Adrenal gland (tissue), 19 donors: ENCODE measurements at places on chromosomes 1 and 21. TPM values are rescaled to one million over a fixed set of nuclear protein-coding genes. Genes with fewer than 3 reads are reported as not detected.
A peak's percentile ranks its signal among the peaks of the same experiment; 100 is the strongest.

DNA sequence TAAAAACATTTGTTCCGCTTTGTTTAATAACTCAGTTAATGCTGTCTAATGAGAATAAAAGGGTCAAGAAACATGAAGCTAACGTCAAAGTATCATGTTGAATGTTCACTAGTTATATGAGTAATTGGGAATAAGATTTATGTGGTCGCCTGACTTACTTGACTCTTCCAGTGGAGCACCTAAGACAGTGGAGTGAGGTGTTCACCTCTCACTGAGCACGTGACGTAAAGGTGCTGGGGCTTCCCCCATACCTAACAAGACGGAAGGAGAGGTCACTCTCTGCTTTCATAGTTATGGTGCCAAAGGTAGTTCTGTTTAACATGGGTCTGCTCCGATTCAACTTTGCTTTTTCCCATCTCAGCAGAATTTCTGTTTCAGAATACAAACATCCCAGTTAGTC, 686 bp downstream of the KMO start:
- DNase-seq, result no peak
- H3K4me1 ChIP-seq, result no peaks in the 10 kb centered on the region
- no peaks in the 10 kb centered on the region for H3K36me3 ChIP-seq
- no peaks in the 10 kb centered on the region for H3K27me3 ChIP-seq

TNFRSF14 gene
- 120 TPM for total RNA-seq

DNA sequence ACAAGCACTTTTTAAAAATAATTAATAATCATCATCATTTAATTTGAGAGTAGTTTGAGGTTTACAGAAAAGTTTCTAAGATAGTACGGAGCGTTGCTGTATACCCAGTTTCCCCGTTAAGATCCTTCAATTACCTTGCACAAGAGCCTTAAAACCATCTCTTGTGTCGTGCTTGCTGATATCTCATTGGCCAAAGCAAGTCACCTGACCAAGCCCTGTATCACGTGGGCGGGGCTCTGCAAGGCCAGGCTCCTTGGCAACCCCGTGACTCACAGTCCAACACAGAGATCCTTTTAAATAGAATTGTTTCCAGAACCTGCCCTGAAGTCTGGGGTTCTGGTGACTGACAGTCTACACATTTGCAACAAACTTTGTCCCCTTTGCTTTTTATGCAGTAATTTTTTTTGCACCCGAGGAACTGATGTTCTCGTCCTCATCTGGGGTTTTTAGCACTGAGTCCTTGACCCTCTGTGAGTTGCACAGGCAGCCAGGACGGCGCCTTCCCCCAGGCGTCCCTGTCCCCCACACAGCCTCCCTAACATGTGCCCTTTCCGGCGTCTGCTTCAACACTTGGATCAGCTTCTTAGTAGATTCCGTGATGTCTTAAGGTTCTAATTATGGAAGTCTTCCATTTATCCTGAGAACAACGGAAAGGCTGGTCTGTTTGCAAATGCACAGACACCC, 183.3 kb upstream of the TMEM51 start:
- DNase-seq, result peak; percentile 98
- H3K4me1 ChIP-seq, result peaks cover 49% of the 10 kb centered on the region
- no peak overlapping the region for H3K4me3 ChIP-seq
- H3K36me3 ChIP-seq, result no peaks in the 10 kb centered on the region

DNA sequence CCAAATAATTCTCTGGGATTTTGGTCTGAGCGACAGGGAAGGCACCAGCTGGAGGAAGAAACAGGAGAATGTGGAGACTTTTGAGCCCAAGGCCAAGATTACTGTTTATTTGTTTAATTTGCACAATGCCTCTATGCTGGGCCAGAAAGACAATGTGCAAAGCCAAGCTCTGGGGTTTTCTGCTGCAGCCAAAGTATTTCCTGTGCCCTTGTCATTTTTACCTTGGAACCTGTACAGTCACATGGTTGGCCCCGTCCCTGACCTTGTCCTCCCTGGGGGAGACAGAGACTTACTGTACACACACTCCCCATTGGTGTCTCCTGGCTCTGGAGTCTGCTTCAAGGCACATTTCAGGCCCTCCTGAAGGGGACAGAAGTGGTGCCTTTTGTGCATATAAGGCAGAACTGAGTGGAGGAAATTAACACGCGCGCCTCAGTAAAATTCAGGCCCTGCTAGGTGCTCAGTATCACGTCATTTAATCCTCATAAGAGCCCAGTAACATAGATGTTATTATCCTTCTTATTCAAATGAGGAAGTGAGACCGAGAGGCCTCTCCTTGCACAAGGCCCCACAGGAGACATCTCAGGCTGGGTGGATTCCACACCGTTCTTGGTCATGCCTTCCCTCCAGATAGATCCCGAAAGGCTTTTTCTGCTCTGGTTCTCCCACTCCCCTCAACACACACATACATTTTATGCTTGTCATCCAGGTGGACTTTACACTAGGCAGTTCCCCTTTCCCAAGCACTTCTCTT, 21.1 kb downstream of the C1orf115 start:
- H3K27ac ChIP-seq, result no peak overlapping the region
- no peak overlapping the region for H3K4me3 ChIP-seq
- no peaks in the 10 kb centered on the region for H3K4me1 ChIP-seq
- DNase-seq, result no peak
- H3K36me3 ChIP-seq, result no peaks in the 10 kb centered on the region

- H3K4me1 ChIP-seq, result no peaks in the 10 kb centered on the region
- H3K36me3 ChIP-seq, result no peaks in the 10 kb centered on the region
- no peak overlapping the region for H3K27ac ChIP-seq
- no peaks in the 10 kb centered on the region for H3K27me3 ChIP-seq
- DNase-seq, result no peak
Observed at GRCh38 chr1:98898940-98899339, 105.7 kb downstream of the PLPPR5 start.

DNA sequence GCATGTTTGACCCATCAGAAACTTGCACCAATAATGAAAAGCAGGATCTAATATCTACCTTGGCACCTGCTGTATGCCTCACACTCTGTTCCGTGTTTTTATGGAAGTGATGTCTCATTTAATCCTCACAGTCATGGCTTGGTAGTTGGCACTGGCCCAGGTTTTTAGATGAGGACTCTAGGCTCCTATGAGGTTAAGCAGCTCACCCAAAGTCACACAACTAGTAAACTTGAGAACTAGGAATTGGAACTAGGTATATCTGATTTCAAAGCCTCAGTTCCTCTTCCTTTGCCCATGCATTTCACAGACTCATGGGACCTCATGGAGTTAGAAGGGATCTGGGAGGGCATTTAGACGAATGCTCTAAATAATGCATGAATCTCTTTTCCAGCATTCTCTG, 21.3 kb upstream of the TARBP1 start:
- no peak overlapping the region for H3K4me3 ChIP-seq
- peaks cover 10% of the 10 kb centered on the region for H3K4me1 ChIP-seq

- no peaks in the 10 kb centered on the region for H3K4me1 ChIP-seq
- no peaks in the 10 kb centered on the region for H3K27me3 ChIP-seq
- H3K36me3 ChIP-seq, result no peaks in the 10 kb centered on the region
- no peak overlapping the region for H3K27ac ChIP-seq
- no peak for DNase-seq
- H3K4me3 ChIP-seq, result no peak overlapping the region
Observed at GRCh38 chr1:108732398-108732797, 14.1 kb upstream of the STXBP3 start.

FPGT gene
- 16.1 TPM for total RNA-seq

CD1E gene
- total RNA-seq, result not detected

- no peaks in the 10 kb centered on the region for H3K27me3 ChIP-seq
- H3K4me3 ChIP-seq, result no peak overlapping the region
- peaks cover 6% of the 10 kb centered on the region for H3K4me1 ChIP-seq
- H3K36me3 ChIP-seq, result no peaks in the 10 kb centered on the region
Observed at GRCh38 chr1:204645251-204645650, 40.3 kb downstream of the LRRN2 start.

DNA sequence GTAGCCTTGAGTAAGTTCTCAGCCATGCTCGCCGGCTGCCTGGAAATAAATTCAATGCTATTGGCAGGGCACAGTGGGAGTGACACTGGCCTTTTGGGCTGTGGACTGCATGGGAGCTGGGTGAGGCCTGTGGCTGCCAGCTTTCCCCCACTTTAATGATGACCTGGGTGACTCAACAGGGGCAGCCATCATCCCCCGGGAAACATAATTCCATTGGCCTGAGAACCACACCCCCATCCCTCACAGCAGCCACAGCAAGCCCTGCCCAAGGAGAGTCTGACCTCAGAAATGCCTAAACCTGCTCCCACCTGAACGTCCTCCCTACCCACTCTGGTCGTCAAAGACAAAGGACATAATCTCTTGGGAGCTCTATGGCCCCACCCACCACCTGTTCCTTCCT, 384.0 kb downstream of the LTN1 start:
- no peak for DNase-seq
- no peak overlapping the region for H3K27ac ChIP-seq
- H3K27me3 ChIP-seq, result no peaks in the 10 kb centered on the region
- no peaks in the 10 kb centered on the region for H3K36me3 ChIP-seq
- no peaks in the 10 kb centered on the region for H3K4me1 ChIP-seq
- no peak overlapping the region for H3K4me3 ChIP-seq

GRCh38 chr1:36258960-36259344, 34.7 kb downstream of the THRAP3 start:
- H3K4me3 ChIP-seq, result no peak overlapping the region
- no peaks in the 10 kb centered on the region for H3K27me3 ChIP-seq
- H3K27ac ChIP-seq, result no peak overlapping the region
- no peaks in the 10 kb centered on the region for H3K36me3 ChIP-seq
- DNase-seq, result no peak
- H3K4me1 ChIP-seq, result peaks cover 39% of the 10 kb centered on the region

DNA sequence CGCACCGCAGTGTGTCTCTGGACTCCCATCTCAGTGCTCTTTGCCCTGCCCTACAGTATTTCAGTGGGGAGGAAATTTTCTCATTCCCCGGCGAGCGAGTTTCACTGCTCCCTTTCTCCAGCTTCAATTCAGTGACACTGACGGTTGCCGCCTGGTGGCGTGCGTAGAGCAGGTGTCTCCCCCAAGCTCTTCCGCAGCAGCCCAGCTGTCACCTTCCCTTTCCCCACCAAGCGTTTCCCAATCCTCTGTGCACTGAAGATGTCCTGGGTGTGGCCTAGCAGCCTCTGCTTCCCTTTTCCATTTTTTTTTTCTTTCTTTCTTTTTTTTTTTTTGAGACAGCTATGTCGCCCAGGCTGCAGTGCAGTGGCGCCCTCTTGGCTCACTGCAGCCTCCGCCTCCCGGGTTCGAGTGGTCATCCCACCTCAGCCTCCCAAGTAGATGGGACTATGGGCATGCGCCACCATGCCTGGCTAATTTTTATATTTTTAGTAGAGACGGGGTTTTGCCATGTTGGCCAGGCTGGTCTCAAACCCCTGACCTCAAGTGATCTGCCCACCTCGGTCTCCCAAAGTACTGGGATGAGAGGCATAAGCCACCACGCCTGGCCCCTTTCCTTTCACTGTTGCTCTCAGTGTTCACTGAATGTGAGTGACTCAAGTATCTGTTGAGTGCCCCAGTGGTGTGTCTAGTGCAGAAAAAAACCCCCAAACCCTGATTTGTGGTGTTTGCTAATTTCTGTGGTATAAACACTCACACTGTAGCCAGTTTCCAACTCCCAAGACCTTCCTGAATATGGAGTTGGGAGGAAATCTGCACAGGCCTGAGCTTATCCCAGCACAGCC, 30.1 kb downstream of the TNFRSF1B start:
- H3K36me3 ChIP-seq, result no peaks in the 10 kb centered on the region
- peak; percentile 47 for DNase-seq
- peak overlapping the region; percentile 69 for H3K27ac ChIP-seq
- no peak overlapping the region for H3K4me3 ChIP-seq
- no peaks in the 10 kb centered on the region for H3K27me3 ChIP-seq
- H3K4me1 ChIP-seq, result no peaks in the 10 kb centered on the region

DNA sequence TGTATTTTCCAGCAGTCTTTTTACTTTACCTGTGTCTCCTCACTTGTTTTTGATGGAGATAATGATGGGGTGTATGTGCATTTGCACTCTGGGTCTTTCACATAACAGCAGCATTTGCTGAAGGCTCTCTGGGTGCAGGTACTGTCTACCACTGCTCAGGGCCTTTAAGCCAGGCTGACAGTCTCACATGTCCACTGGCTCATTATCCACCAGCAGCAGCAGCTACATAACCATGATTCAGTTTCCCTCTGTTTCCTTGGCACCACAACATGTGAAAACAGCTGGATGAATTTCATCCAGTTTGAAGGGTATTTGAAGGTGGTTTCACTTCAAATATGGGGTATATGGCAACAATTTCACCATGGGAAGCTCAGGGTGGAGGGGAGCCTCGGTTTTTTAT, 41.2 kb upstream of the ROR1 start:
- no peak overlapping the region for H3K4me3 ChIP-seq
- H3K4me1 ChIP-seq, result no peaks in the 10 kb centered on the region
- H3K27me3 ChIP-seq, result no peaks in the 10 kb centered on the region

DPT gene
- 59.1 TPM for total RNA-seq

DNA sequence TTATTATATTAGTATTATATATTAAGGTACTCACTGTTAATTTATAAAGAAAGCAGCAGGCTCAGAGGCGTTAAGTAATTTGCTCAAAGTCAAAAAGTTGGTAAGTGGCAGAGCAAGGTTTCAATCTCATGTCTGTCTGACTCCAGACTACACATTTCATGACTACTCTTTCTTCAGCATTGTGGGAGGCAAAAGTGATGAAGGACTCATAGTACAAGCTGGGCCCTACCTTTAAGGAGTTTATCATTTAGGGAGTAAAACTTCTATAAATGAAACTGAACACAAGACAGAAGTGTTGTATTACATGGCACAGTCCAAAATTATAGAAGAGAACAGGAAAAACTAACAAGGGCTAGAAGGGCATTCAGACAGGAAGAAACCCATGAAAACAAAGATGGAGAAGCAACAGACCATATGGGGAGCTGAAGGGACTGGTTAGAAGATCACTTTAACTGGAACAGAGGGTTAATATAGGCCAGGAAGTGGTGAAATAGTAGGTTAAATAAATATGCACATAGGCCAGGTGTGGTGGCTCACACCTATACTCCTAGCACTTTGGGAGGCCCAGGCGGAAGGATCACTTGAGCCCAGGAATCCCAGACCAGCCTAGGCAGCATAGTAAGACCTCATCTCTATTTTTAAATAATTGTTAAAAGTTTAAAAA, 11.5 kb downstream of the SORT1 start:
- no peak for DNase-seq
- H3K36me3 ChIP-seq, result no peaks in the 10 kb centered on the region
- no peak overlapping the region for H3K27ac ChIP-seq

RCAN3 gene
- 4.2 TPM for total RNA-seq

DNA sequence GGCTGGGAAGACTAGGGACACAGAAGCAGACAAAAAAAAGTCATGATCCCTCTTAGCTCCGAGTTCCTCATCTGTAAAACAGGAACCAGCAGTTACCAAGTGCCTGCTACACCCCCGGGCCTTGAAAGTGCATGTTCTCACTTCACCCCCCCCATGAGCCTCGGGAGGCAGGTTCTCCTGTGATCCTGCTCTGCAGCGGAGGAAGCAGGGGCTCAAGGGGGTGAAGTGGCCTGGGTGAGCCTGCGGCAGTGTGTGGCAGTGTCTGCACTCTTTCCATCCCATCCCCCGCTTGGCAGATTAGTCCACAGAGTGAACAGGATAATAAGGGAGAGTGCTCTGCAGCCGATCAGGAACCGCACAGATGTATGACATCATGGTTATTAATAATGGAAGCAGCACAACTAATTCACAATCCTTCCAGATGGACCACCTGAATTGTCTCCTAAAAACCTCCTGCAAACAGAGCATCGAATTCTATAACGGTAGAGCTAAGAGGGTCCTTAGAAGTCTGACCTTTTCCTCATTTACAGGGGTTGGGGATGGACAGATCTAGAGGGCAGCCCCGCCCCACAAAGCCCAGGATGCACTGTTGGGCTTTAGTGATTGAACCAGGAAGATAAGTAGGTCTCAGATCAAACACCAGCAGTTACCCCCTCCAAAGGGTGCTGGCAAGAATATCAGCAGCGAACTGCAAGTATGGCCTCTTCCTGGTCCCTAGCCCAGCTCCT, 174.1 kb upstream of the EDN2 start:
- H3K27me3 ChIP-seq, result no peaks in the 10 kb centered on the region
- H3K27ac ChIP-seq, result no peak overlapping the region
- no peaks in the 10 kb centered on the region for H3K36me3 ChIP-seq
- H3K4me3 ChIP-seq, result no peak overlapping the region
- H3K4me1 ChIP-seq, result peaks cover 6% of the 10 kb centered on the region
